Stimulated activated CD4-positive, alpha-beta T cell treated with anti-CD3 and anti-CD28 coated beads, Interleukin-15, amount 100 ng/mL, for 1 hour (primary cell): ENCODE measurements at places on chromosomes 7 and 10.

- DNase-seq = no peak
These were observed 103.0 kb downstream of the NXPH1 start for GRCh38 chr7:8536431-8536830.

DNA sequence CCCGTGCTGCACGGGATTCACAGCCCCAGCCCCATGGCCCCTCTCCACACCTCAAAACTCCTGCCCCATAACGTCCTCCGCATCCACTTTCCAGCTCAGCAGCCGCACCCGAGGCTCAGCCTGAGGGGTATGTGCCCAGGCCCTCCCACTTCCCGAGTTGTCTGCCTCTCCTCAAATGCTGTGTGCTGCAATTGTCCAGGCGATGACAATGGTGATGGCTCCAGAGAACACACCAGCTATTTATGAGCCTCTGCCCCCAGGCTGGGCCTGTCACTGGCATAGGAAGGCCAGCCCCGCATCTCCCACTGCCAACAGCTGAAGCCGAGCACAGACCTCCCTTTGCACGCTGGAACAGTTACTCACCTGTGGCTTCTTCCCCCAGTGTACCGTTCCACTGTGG, 2.4 kb upstream of the LDB3 start:
- DNase-seq = no peak

DNA sequence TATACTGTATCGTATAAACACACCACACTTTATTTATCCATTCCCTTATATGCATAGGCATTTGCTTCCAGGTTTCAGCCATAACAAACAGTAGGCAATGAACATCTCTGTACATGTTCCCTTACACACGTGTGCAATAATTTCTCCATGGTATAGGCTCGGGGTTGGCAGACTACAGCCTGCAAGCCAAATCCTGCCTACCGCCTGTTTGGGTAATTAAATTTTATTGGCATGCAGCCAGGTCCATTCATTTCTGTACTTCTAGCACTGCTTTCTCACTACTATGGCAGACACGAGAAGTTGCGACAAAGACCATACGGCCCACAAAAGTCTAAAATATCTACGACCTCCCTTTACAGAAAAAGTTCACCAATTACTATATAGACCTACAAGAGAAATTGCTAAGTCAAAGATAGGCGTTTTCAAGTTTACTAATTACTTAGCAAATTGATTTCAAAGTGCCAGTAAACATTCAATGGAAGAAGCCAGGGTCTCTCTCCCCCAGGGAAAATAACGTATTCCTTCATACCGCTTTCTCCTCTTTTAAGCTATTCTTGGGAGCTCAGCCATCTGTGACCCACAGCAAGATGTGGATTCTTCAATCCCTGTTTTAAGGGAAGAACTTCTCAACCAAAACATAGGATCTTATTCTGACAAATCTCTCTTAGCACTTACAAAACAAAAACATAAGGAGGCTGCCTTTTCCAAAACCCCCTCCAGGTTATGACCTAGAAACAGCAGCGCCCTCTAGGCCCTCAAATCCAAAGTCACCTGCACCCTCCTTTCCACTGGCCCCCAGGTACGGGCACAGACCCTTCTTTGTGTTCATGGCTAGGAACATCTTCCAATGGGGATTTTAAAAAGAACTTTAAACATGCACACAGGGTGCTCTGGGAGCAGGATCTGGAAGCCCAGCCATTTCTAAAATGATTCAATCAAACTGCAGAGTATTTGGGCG, 100.5 kb downstream of the FGFR2 start:
- DNase-seq = no peak

DNA sequence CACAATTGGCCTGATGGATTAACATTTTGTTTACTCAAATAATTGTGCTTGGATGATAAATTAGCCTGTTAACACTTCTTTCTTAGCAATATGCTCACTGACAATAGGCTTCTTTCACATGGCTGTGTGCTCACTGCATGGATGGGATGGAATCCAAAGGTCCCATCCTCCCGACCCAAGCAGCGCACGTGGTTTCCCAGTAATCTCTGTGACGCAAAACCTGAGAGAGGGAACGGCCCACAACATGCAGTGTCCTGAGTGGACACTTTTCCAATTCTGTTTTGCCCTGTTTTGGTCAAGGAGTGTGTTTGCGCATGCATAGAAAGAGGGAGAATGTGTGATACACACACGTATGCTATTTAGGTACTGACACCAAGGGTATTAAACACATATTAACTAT, 42.1 kb upstream of the RASGEF1A start:
- DNase-seq = no peak

DNA sequence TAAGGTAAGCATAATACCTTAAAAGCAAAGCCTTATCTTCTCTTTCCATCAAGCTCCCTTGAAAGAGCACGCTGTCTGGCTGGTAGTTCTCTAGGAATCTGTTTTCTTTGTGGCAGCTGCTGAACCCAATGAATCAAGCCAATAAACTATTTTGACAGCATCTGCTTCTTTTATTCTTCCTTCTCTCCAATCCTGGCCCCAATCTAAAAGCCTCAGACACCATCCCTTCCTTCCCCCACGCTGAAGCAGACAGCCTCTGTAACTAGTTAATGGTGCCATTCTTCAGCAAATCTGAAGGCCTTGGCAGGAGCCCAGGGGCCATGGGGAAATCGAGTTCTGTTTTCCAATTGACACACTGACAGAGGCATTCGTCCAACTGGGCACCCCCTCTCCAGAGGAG, 186.6 kb upstream of the LYZL1 start:
- no peak for DNase-seq

GRCh38 chr7:30752979-30753378, 1.0 kb downstream of the INMT start:
- no peak for DNase-seq

DNA sequence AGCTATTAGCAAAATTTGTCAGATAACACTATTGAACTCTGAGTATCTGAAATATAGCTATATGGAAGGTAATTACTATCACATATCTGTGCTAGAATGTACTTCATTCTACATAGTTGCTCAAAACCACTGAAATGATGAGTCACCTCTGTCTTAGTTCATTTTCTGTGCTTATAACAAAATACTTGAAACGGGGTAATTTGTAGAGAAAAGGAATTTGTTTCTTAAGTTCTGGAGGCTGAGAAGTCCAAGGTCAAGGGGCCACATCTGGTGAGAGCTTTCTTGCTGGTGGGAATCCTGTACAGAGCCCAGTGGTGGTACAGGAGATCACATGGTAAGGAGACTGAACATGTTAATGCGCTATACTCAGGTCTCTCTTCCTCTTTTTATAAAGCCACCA, 41.9 kb upstream of the TNKS2 start:
- DNase-seq = no peak

GRCh38 chr7:6512892-6513291, 38.4 kb downstream of the GRID2IP start:
- no peak for DNase-seq

GRCh38 chr7:103592844-103593243, 146.8 kb upstream of the SLC26A5 start:
- no peak for DNase-seq

DNA sequence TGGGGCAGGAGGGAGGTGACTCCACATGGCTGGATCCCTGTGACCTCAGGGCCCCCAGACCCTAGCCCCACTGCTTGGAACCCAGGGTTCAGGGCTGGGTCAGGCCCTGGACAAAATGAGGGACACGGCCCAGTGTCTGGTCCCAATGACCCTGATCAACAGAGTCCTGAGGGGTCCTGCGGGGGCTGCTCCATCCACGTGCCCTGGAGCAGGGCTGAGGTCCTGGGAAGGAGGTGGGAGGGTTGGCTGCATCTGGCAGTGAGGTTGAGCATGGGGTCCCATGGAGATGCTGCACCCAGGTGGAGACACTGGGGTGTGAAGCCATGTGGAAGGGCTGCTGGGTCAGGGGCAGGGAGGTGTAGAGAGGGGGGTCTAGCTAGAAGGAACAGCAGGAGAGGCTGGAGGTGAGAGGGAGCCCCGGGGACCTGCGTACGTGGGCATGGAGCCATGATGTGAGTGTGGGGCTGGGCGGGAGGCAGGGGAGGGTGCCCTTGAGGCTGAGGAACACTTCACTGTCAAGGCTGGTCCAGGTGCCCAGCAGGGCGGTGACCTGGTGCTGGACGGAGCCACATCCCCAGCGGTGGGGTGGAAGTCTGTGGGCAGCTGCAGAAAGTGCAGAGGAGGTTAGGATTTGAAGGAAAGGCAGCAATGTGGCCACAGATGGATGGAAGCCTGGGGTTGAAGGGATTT, 604 bp downstream of the SCART1 start:
- DNase-seq = no peak

GRCh38 chr7:140607441-140607989, 33.1 kb downstream of the DENND2A start:
- DNase-seq = no peak

- no peak for DNase-seq
These were observed 15.6 kb downstream of the NACAD start for GRCh38 chr7:45073031-45073785.

DNA sequence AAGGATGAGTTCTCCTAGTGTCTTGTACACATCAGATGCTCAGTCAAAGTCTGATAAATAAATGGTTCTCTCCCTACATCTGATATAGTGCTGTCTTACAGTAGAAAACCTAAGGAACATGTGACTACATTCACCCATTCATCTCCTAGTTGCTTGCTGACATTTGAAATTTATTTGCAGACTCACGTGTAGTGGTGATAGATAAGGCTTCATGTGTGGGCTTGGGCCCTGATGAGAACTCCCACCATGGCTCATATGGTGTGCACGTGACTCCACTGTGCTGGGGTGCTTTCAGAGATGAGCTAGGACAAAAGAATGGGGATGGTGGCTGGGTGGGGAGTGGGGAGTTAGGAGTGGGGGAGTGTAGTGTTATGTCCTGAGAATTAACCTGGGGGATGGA, 287.3 kb downstream of the RPS24 start:
- DNase-seq = no peak

GRCh38 chr10:17785276-17785930, 23.7 kb upstream of the MRC1 start:
- DNase-seq = no peak

- no peak for DNase-seq
These were observed 157.6 kb downstream of the GRK5 start for GRCh38 chr10:119364645-119365600.

GRCh38 chr7:135273581-135273980, 39.9 kb downstream of the STRA8 start:
- no peak for DNase-seq

DNA sequence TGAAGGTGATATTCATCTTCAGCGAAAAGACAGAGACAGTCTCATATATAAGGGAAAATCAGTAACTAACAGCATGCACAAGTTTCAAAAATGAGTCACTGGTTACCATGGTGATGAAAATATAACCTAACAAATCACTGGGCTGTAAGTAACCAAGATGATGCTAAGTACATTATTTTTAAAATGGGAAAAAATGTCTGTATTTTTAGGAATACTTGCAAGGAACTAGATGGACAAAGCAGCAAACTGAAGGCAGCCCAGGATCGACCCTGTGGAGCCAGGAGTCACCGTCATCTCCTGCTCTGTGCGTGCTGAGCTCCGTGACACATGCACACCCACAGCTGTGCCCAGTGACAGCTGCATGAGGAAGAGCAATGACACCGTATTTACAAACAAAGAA, 137.3 kb downstream of the ELMO1 start:
- no peak for DNase-seq

GRCh38 chr7:97480772-97481390, 251.0 kb upstream of the TAC1 start:
- no peak for DNase-seq

- DNase-seq = no peak
These were observed 38.7 kb upstream of the CARD11 start for GRCh38 chr7:3082386-3082785.

DNA sequence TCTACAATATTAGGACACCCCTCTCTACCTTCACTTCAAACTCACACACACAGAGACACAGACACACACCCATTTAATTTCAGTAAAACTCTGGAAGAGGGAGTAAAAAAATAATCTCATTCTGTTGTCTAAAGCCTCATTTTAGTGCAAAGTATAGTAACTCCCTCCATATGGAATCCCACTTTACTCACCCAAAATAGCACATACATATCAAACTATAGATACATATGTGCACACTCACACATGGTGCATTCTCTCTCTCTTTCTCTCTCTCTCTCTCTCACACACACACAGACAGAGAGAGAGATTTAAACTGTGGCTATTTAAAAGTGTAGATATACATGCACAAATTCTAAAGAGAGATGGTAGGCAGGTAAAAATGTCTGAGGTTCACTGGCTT, 179.6 kb upstream of the PTN start:
- DNase-seq = no peak

DNA sequence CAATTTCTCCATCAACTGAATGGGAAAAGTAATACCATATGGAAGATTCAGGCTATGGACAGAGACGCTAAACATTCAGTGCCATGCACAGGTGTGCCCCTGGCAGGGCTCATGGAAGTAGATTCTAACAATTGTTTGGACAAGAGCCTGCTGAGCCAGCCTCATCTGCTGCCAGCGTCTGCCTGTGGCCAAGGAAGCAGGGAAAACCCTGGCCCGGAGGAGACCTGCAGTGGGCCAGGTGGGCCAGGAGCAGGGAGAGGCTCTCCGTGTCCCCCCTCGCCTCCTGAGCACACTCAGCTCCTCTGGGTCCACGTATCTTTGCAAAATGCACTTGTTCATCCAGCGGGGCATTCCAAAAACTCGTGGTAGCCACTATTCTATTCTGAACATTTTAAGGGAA, 130.1 kb downstream of the TCERG1L start:
- no peak for DNase-seq

DNA sequence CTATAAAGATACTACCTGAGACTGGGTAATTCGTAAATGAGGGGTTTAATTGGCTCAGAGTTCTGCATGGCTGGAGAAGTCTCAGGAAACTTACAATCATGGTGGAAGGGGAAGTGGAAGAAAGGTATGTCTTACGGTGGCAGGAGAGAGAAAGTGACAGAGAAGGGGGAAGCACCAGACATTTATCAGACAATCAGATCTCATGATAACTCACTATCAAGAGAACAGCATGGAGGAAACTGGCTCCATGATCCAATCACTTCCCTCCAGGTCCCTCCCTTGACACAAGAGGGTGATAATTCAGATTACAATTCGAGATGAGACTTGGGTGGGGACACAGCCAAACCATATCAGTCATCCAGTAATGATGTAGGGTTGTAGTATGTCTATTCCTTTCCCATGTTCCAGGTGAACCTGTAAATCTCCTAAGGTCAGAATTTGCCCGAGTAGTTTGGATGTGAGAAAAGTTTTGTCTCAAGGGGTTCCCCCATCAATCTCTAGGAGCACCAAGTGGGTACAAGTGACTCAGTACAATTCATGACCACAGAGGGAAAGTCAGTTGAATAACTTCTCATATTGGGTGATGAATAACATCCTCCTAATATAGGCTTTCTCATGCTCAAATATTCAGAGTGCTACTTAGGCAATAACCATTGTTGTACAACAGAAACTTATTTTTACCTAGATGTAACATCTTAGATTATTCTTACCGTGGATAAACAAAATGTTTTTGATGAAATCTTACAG, 39.7 kb upstream of the MTPN start:
- DNase-seq = no peak
